ENCODE measurements at places on chromosomes 13 and 19. TPM values are rescaled to one million over a fixed set of nuclear protein-coding genes. Genes with fewer than 3 reads are reported as not detected.

The KLK10 gene
- total RNA-seq, result not detected

The USHBP1 gene
- not detected for total RNA-seq

GRCh38 chr19:54302257-54302656 lies 10.7 kb downstream of the LILRA5 start:
- no peak for DNase-seq

DNA sequence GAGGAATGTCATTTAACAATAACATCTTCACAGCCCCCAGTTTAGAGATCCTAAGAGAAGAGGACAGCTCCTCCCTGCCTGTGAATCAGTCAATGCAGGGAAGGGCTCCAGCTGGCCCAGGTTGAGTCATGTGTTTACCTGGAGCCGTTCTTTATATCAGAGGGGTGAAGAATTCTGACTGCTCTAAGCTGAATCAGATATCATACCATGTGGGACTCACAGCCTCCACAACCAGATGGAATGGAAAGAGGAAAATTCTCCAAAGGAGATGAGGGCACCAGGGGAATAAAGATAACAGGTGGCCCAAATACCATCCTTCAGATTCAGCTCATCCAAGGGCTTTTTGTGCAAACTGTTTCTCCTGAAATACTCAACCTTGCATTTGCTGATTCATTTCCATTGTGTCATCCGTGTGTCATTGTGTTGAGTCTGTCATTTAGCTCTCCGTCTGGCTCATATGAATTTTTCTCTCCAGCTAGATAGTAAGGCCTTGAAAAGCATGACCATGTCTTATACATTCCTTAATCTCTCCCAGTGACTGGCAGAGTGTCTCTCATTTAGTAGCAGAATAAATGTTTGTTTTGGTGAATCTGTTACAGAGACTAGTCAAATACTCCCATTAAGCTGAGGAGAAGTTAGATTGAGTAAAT lies 217.9 kb downstream of the RFC3 start:
- DNase-seq, result peak; percentile 44
- peak overlapping the region; percentile 63 for H3K27ac ChIP-seq
- H3K4me3 ChIP-seq, result no peak overlapping the region
- peaks cover 21% of the 10 kb centered on the region for H3K4me1 ChIP-seq
- no peaks in the 10 kb centered on the region for H3K36me3 ChIP-seq
- no peaks in the 10 kb centered on the region for H3K27me3 ChIP-seq

All from MCF 10A (cell line).